ENCODE measurements at places on chromosomes 7 and 10.

- DNase-seq = no peak
Measured at GRCh38 chr10:57964351-57964750, 303.3 kb downstream of the IPMK start.

DNA sequence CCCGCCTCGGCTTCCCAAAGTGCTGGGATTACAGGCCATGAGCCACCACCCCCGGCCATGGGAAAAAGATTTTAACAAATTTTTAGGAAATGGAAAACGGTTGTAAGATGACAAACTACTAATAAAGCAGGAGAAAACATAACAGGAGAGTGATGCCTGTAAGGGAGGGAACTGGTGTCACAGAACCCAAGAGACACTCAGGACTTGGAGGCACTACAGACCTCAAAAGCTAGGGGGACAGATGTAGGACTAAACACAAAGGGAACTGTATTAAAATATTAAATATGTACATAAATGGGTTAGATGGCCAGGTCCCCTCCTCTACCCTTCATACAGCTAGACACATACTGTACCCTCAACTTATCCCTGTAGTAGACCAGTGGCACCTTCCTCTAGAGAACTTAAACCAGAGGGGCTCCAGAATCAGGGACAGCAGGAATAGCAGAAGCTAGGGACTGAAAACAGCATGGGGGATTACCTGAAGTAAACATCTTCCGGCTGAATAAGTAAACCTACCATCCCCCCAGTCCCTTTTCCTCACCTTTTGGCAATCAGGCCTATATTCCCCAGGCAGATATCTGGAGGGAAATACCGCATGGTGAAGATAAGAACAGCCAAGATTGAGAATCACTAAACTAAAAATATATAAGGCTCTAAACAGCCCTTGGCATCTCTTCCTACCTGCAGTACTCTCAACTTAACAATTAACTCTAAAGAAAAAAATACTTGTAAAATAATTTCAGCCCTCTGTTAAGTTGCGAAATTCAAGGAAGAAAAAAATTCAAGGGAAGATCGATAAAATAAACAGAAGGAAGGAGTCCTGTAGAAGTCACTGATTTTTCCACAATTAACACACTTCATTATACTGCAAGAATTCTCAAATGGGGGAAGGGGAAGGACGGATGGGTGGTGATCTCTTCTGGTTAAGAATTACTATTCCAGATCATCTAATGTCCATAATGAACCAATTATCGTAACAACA, 15.5 kb downstream of the TM9SF3 start:
- no peak for DNase-seq

- no peak for DNase-seq
Measured at GRCh38 chr7:98872328-98872924, 2.6 kb upstream of the TMEM130 start.

DNA sequence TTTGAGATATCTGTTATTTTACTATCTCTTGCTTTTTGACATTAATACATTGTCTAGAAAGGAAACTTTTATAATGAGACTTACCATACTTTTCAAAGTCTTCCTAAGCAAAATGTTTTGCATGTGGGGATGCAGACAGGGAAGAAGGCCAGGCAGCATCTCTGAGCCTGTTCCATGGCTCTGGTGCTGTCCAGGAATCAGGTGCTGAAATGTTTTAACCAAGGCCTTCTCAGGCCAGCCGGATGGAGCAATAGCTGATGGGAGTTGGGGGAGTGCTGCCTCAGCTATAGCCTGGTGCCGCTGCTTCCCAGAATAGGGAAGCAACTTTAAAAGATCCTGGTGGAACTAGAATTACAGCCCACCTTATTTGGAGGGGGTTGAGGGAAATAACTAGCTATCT, 38.5 kb downstream of the CRTAC1 start:
- DNase-seq = peak; percentile 31

- no peak for DNase-seq
Measured at GRCh38 chr10:17821893-17822292, 12.7 kb downstream of the MRC1 start.

GRCh38 chr10:100866010-100866409, 46.8 kb upstream of the SLF2 start:
- DNase-seq = no peak

- peak; percentile 65 for DNase-seq
Measured at GRCh38 chr7:80134536-80135308, at the start of gene GNAI1. Gene GNAI1 (plus strand): TSS chr7:80134831. CDS start chr7:80135161, 330 bp downstream.

- no peak for DNase-seq
Measured at GRCh38 chr10:48199580-48200377, 74.7 kb downstream of the FRMPD2 start.

- DNase-seq = no peak
Measured at GRCh38 chr7:142553216-142553615, 196.1 kb upstream of the PRSS1 start.

DNA sequence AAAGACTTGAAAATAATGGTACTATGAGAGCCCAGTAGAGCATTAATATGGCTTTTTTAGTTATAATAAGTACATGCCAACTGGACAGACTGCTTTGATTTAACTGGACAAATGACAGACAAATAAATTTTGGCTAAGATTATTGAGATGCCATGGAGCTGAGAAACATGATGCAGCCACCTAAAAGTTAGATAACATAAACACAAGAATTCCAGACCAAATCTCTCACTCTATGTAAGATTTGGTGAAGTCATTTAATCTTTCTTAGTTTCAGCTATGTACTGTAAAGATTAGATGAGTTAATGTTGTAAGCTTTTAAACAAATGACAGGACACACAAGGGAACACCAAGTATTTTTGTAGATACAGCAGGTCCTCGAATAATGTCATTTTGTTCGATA, 118.2 kb downstream of the CACNA2D1 start:
- no peak for DNase-seq

DNA sequence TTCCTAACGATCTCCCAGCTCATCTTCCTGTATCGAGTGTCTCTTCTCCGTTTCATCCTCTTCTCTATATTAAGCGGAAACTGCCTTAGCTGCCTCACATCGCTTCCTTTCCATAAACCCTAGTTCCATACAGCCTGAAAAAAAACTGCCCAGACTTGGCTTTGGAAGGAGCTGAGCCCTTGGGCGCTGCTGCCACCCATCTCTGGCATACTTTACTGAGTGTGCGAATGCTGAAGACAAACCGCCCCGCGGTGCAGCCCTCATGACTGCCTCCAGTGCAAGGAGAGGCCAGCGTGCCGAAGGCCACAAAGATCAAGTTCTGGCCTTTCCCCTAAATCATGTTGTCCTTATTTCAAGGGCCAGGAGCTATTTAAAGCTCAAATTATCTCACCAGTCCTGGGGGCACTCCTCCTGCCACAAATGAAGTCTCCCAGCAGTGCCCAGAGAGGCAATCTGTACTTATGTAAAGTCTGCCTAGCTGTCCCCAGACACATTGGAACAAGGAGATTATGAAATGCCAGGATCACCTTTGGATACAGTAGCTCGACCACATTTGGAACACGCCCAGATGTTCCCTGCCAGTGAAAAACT, 25.2 kb downstream of the YWHAG start:
- no peak for DNase-seq

DNA sequence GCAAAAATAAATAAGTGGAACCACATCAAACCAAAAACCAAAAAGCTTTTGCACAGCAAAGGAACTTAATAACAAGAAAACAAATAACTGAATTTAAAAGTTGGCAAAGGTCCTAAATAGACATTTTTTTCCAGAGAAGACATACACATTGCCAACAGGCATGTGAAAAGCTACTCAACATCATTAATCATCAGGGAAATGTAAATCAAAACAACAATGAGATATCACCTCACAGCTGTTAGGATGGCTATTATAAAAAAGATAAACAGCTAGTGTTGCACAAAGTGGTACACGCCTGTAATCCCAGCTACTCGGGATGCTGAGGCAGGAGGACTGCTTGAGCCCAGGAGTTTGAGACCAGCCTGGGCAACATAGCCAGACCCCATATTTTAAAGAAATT, 2.2 kb upstream of the SUN3 start:
- DNase-seq = no peak

GRCh38 chr7:23476286-23477156, 6.2 kb upstream of the IGF2BP3 start:
- DNase-seq = no peak

- peak; percentile 56 for DNase-seq
Measured at GRCh38 chr10:113520690-113521474, 32.0 kb upstream of the HABP2 start.

- DNase-seq = no peak
Measured at GRCh38 chr7:101985057-101985902, 167.9 kb downstream of the CUX1 start.

- peak; percentile 51 for DNase-seq
Measured at GRCh38 chr10:110919971-110920881, 822 bp downstream of the SHOC2 start.

- DNase-seq = no peak
Measured at GRCh38 chr10:111035542-111035941, 41.3 kb upstream of the ADRA2A start.

DNA sequence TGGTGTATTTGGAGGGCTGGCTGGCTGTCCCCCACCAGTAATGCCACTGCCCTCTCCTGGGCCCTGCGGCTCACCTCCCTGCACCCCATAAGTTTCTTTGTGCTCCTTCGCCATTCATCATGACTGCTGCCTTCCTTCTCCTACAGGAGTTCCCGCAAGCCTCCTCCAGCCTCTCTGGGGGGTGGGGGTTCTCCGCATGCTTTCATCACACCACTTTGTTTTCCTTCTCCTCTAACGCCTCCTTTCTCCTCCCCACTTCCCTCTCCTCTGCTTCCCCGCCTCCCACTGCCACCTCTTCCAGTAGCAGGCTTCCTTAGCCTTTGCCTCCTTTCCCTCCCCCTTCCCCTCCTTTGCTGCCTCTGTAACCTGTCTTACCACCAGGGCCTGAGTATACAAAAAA, 58.1 kb downstream of the PAX2 start:
- DNase-seq = no peak

GRCh38 chr7:39247576-39247975, 269.9 kb downstream of the POU6F2 start:
- DNase-seq = no peak

- DNase-seq = peak; percentile 61
Measured at GRCh38 chr10:112951359-112952281, 1.6 kb downstream of the TCF7L2 start.

DNA sequence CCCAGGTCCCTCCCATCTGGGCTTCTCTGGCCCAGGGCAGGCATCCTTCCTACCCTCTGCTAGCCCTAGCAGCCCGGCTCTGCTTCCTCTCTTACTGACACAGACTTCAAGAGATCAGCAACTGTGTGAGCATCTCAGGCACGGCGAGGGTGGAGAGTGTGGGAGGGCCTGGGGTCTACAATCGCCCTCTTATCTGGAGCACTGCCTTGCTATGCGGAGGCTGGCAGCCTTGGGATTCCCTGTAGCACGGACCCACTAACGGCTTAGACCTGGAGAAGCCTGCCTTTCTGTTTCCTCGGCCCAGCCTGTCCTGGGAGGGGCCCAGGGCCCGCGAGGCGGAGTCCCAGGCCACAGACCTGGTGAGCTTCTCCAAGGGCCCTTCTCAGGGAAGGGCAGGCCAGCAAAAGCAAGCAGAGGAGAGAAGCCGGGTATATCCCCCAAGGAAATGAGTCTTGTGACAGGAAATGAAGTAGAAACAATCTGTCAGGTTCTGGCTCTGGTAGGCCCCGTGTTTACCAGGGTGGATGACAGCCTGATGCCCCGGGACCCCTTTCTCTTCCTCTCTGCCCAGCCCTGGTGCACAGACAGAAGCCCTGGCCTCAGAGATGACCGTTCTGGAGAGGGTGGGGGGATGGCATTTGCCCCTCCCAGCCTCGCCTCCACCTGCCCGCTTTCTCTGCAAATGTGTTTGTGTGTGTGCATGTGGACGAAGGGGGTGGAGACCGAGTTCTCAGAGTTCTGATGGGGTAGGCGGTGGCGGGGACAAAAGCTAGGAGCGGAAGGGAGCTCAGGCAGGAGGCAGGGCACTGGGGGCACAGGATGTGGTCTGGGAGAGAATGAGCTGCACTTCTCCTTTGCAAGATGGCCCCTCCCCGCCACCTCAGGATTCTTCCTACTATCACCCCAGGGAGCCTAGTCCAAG, 2.5 kb downstream of the LRCH4 start:
- DNase-seq = no peak

GRCh38 chr10:51675088-51675487, 24.3 kb downstream of the CSTF2T start:
- no peak for DNase-seq

DNA sequence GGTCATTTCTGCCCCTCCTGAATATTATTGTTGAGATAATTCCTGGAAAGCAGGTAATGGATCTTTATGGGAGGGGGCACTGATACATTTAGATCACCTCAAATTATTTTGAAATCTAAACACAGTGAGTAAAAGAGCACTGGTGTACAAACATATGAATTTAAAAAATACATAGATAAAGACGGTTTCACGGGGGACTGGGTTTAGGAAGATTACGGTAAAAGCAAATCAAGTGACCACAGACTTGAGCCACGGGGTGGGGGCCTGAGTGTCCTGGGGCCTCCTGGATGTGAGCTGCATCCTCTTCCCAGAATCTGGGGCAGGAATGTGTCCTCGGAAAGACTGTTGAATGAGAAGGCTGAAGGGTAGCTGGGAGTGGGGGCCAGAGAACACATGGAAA, 219.1 kb upstream of the KLF6 start:
- DNase-seq = no peak

DNA sequence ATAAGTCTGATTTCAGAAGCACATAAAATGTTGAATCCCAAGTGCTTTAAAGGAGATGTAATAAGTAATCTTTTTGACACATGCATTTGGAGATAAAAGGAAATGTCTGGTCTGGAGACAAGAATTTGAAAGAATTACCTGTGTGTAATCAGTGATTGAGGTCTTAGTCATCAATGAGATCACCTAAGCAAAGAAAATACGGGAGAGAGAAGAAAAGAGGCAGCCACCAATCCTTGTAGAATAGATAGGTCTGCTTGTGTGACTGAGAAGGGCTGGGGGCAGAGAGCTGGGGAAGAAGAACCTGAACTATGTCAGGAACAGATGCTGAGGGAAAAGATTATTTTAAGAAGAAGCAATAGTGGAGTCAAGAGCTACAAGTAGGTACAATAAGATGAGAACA, 49.3 kb upstream of the ITPRID1 start:
- DNase-seq = no peak

GRCh38 chr10:126408953-126409641, 20.8 kb upstream of the ADAM12 start:
- DNase-seq = no peak

Measured in right renal pelvis (tissue), 4 donors.